ENCODE measurements at places on chromosomes 4 and X.

- no peak for DNase-seq
These were observed 15.5 kb downstream of the MCF2 start for GRCh38 chrX:139692506-139692849.

GRCh38 chr4:93031431-93032098 is 727.8 kb downstream of the GRID2 start:
- no peak for DNase-seq

DNA sequence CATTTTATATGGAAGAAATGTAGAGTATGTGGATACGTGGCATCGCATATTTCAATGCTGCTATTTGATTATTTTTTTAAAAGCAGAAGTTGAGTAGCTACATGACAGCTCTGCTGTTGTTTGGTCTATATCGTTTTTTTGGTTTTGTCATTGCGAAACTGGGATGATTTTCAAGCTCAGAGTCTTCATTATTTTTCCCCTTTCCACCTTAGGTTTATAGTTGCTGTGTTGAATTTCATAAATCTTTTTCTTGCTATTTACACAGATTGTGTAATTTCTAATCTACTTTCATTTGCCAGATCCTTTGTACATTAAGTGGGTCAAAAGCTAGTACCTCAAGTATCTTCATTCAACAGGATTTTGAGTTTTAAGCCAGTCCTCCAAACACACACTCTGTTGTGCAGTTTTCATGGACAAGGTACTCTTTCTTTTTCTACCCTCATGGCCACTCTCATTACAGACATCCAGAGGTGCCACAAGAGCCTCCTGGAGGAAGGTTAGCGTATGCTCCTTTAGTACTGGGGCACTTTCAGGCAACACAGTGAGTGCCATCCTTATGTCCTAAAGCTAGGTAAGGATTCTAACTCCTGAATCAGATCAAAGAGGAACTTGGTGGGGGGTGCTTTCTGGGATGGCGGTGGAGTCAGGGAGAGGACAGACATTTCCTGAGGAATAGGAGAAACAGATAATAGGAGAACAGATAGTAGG is 123.2 kb downstream of the FHIP1A start:
- DNase-seq: no peak

DNA sequence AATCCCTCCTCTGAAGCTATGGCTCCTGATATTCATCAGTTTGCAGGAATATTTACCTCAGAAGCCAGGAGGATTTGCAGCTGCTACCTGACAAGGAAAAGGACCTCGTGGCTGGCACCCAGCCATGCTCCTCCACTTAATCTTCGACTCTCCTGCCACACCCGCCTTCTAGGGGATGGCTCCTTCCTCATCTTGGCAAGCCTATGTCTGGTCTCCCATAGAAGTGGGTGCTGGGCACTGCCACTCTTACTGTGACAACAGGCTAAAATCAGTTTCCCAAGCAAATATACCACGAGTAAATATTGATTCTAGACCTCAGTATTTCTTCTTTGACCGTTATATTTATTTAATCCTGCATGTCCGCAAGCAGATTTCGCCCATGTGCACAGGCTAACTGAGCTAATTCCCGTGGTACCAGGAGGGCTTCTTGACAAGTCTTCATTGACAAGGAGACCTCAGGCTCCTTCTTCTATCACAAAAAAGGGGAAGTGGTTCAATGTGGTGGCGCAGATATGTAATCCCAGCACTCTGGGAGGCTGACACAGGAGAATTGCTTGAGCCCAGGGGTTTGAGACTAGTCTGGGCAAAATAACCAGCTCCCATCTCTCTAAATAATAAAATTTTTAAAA is 52.6 kb upstream of the DCTD start:
- no peak for DNase-seq

DNA sequence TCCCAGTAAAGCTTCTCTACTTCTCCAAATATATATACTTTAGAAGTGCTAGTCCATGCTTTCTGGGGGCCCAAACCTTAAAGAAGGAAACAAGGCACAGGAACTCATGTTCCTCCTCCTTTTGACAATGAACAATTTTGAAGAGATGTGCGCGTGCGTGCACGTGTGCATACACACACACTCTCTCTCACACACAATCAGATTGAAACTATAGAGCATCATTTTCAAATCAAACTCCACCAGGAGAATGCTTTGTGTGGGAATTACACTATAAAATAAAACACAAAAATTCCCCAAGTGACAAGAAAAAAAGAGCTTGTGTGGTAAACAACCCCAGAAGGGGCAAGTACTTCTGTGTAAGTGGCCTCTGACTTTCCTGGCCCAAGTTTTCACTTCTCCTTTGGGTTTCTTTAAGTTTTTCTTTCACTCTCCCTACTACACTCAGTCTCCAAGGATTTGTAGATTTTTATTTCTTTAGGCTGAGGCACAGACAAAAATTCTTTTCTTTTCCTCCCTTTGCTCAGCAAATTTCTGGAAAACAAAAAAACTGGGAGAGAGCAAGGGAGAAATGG is 46.6 kb upstream of the SHISA3 start:
- no peak for DNase-seq

DNA sequence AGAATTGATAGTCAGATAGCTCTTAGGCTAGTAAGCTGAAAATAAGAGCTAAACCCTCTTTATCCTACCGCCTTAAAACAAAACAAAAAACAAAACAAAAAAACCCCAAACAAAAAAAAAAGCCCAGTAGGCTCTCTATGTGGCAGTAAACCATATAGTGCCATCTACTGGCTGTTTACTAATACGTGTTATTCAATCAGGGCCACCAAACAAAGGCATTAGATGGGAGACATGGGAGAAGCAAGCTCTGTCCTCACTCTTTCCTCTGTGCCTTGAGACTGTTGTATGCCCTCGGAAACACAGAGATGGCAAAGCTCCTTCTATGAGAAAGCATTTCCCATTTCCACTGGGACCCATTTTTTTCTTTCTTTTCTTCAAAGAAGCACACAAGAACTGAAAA is 148.8 kb upstream of the MID1 start:
- no peak for DNase-seq

DNA sequence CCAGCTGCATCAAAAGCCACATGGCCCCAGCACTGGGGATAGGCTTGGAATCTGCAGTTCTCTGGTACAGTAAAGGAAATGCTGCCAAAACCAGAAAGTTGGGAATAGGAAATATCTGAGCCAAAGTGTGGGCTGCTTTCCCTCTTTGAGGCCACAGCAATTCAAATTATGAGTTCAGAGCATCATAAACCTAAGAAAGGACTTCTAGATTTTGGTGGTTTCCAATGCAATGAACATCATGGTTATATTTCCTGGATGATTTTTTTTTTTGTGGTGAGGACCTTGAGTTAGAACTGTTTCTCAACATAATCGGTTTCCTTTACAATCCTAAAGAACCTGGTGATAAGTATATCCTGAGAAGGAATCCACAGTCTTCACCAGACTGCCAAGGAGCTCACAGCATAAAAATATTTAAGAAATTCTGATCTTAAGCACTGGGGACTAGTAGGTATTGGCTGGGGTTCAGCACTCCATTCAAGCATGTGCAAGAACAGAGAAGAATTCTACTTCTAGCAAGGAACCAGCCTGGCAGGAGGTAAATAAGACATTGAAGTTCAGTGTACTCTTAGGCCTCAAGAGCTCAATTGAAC is 29.8 kb upstream of the ARHGAP24 start:
- DNase-seq: no peak

- DNase-seq: no peak
These were observed 56.1 kb downstream of the TNIP2 start for GRCh38 chr4:2700031-2700430.

- DNase-seq: no peak
These were observed 421.5 kb downstream of the NLGN4X start for GRCh38 chrX:5807181-5807580.

DNA sequence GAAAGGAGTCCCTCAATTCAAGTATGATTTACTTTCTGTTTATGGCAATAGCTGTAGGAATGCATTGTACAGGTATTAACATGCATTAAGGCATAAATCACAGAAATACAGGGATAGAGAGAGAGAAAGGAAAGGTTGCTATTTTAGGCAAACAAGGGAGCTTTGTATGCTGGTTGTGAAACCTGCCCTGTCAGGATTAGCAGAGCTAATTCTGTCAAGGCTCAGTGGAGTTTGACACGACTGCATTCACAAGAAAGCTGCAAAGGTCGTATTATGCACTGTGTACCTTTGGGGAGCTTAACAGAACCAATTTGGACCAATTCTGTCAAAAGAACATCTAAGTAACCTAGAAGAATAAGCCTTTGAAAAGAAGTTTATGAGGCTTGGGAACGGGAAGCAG is 239.3 kb downstream of the GRIA2 start:
- no peak for DNase-seq

DNA sequence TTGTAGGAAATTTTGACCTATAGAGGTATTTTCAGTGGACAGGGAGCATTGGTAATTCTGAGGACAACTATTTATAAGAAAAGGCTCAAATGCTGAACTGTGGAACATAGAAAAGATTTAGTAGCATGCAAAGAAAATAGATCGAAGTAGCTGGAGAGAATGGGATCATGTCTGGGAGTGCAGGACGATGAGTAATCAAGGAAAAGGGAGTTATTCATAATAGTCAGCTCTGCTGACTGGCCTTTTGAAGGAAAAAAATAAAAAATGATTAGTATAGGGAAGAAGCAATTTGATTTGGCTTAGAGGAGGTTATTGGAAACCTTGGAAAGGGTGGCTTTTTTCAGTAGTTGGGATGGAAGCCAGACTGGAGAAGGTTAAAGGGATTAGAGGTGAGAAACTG is 22.9 kb upstream of the ANK2 start:
- DNase-seq: no peak

DNA sequence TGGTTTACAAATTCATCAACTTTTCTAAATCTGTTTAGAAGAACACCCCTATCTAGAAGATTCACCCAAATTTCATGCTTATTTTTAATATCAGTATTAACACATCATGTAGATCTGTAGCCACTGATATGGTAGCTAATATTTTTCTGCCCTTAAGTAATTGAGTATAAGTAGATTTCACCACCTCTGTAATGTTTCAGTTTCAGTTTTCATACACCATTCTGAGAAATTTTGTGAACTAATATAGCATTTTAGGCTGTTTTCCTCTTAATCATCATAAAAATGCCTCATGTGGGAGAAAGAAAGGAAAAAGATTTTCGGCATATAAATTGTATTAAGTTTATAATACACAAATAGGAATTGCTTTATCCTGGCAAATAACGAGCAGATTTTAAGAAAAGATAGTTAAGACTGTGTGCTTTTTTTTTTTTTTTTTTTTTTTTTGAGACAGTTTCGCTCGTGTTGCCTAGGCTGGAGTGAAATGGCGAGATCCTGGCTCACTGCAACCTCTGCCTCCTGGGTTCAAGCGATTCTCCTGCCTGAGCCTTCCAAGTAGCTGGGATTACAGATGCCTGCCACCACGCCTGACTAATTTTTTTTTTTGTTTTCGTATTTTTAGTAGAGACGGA is 21.4 kb upstream of the RBPJ start:
- no peak for DNase-seq

- no peak for DNase-seq
These were observed 100.7 kb upstream of the PTPN13 start for GRCh38 chr4:86493460-86493859.

DNA sequence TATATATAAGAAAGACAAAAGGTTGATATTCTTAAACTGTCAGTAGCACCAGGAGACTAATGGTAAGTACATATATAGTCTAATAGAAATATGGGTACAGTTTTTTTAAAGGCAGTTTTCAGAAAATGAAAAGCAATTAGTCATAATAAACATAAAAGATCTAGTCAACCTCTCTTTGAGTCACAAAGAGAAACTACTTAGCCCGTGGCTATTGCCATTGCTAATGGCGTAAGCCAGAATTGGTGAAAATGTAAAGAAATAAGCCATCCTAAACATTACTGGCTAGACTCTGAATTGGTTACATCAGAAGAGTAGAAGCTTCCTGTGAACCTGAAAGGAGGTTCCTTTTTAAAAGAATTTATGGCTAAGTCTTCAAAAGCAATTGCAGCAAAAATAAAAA is 668.7 kb upstream of the CPEB2 start:
- no peak for DNase-seq

DNA sequence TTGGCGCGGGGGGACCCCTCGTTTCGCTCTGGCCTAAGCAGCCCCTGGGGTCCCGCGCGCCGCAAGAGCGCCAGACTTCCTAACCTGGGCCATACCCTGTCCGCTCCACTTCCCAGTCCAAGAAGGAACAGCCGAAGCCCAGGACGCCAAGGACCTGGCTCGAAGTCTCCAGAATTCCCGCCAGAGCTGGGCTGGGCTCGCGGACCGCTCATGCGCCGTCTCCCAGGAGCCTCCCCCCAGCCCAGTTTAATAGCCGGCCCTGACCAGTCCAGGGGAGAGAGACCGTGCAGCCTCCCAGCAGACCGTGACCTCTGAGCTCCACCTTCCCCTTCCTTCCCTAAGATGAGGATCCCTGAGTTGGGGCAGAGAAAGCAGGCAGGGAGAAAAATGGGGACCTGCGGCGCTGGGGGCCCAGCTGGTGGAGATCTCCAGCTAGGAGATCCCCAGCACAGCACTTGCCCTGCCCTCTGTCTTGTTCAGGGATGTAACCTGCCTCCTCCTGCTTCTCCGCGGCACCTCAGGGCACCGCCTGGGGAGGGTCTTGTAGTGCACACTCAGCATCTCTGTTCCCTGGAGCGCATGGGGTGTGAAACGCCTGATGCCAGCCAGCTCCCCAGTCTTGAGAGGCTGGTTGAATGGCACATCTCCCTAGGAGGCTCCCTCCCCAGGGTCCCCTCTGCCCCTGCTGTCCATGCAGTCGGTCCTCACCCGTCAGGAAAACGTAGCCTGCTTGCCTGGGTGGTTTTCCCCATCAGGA is 1.2 kb upstream of the LETM1 start:
- no peak for DNase-seq

GRCh38 chr4:155822572-155822971 is 43.5 kb downstream of the ASIC5 start:
- no peak for DNase-seq

- no peak for DNase-seq
These were observed 141.4 kb downstream of the PTTG2 start for GRCh38 chr4:38101563-38101962.

DNA sequence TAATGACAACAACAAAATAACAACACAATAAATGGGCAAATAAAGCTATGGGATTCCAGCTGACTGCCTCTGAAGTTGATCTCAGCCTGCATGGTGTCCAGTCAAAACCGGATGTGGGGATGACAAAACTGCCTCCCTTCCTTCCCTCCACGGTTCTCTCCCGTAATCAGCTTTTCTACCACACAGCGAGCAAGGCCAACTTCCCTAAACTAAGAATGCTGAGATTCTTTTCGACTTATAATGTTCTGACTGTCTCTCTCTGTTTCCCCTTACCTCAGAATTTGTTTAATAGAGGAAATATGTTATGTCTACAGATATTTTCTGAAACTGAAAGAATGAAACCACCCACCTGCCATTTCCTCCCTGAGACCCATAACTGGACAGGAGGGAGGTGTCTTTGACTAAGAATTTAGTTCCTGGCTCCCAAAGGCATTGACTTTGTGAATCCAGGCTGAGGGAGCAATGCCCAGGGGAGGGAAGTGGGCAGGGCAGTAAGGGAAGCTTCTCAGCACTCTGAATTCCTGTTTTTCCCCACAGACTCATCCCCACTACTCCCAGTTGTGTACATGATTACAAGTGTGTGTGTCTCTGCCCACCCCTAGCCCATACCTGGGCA is 1.0 kb upstream of the TLR1 start:
- DNase-seq: no peak

GRCh38 chr4:90198086-90198847 is 71.1 kb downstream of the CCSER1 start:
- DNase-seq: no peak
